ENCODE measurements at places on chromosomes 3 and 15.

- no peak for DNase-seq
Measured at GRCh38 chr3:151082880-151083838, 2.3 kb upstream of the MED12L start.

DNA sequence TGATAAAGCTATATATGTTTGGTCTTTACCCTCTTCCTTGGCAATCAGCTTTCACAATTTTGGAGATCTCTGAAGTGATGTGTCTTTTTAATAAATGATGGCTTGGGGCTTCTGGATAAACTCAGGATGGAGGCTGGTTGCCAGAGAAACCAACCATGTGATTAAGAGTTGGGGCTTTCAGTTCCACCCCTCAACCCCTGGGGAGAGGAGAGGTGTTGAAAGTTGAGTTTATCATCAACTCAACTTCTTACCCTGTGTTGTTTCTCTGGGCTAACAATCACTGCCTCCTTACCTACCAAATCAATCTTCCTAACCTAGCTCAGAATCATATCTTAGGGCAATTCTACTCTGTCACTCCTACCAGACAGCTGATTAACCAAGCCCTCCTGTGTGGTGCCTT lies 735.8 kb downstream of the ZPLD1 start:
- no peak for DNase-seq

GRCh38 chr15:62360332-62361097 lies 195.4 kb upstream of the C2CD4B start:
- no peak for DNase-seq

DNA sequence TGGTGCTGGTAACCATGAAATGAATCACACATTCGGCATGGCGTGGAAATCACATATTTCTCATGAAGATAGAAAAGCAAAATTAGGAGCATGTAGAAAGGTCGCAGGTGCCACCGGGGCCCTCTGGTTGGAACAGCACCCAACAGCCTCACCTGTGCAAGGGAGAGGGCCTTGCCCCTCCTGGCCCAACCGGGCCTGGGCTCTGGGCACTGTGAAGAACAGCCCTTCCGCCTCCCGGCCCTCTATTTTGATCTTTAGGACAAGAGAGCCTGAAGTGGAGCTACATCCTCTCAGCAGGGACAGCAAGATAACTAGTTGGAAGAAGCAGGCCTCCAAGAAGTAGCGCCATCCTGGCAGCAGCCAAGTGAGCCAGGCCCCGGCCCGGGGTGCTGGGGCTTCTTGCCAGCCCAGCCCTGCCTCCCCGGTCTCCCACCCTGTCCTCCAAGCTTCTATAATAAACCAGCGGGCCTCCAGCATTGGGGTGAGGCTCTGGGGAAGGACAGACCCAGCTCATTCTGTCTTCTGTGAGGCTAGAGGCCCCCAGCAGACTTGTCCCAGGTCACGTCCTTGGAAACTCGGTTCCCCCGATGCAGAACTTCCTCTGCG lies 46.1 kb upstream of the FGD5 start:
- DNase-seq: no peak

DNA sequence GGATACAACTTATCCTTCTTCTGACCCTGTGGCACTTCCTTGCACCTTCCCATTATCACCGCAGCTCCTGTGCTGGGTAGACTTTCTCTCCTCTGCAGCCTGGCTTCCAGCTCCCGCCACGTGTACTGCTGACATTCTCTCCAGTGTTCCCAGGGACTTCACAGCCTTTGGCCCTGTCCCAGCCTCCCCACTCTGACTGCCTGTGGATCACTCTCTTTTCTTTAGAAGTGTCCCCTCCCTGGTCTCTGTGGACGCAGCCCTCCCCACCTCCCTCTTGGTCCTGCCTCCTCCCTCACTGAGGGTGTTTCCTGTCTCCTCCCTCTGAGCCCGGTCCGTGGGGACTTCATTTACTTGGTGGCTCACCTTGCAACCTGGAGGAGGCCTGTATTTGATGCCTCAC lies 17.4 kb downstream of the PDIA5 start:
- no peak for DNase-seq

- DNase-seq: no peak
Measured at GRCh38 chr3:141915016-141915415, 38.6 kb downstream of the ATP1B3 start.

DNA sequence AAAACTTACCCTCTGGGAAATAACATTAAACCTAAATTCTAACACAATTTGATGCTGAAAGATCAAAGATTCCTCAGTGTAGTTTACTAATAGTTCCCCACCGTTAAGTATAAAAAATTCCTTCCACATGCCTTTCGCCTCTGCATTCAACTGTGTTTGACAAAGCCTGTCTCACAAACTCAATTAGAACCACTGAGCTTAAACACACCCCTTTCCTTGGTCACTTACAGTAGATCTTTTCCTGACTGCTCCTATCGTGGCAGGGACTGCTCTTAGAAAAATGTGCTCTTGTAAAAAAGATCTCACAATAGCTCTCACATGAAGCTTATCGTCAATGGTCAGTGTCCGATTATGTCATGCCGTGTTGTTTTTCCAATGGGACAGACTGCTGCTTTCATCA lies 8.9 kb upstream of the KBTBD8 start:
- DNase-seq: no peak

- DNase-seq: no peak
Measured at GRCh38 chr3:97960551-97960950, 11.7 kb downstream of the RIOX2 start.

DNA sequence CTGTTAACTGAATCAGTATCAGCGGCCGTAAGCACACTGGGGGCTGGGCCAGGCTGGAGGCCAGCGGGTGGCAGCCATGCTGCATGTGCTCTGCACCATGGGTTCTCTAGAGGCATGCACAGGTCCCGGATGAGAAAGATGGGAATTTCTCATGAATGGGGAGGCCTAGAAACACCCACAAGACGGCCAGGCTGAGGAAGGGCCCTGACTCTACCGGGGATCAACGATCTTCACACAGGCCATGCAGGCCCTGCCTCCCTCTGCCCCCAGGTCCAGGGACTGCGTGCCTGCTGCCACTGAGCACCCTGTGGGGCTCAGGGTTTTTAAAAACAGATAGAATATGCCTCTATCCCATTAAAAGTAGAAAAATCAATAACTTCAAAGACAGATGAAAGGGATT lies 32.7 kb downstream of the SLC41A3 start:
- DNase-seq: no peak

DNA sequence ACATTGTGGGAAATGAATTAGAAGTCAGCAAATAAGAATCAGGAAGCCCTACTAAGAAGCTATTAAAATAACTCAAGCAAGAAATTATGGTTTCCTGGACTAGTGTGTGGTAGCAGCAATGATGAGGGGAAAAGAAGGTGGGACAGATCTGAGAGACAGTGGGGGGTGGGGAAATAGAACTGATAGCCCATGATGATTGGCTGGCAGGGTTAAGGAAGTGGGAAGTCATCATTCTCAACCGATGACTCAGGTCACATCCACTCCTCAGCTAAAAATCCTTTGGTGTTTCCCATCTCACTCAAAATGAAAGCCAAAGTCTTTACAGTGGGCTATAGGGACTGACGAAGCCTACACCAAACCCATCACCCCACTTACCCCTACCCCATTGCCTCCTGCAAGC lies 153.9 kb upstream of the ARHGEF26 start:
- DNase-seq: no peak

DNA sequence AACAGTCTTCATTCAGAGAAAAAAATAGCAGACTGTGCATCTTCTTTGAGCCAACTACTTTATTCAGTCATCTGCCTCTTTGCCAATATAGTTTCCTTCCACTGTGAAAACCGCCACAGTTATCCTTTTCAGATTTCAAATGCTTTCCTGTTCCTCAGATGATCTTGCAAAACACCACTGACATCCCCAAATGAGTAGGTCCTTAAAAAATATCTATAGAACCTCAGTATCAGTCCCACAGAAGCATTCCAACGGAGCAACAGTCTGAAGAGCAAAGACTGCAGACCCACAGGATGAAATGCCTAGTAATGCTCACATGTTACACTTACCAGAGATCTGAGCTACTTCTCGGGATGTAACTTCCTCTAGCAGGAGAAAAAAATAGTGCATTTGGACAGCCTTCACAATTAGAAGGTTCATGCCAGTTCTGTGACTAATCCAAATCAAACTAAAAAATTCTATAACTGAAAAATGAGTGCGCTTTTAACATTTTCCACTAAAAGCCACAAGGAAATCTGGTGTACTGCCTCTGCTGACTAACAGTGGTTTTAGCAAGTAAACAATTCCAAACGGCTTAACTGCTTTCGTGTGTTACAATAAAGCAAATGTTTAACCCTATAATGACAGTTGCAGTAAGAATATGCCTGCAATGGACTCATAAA lies at the start of gene ANKRD28:
Gene ANKRD28, minus strand, starts transcription at position 338 of the 662 bp plus-strand sequence. CDS start 1,458 bp downstream, outside the sequence.
- peak; percentile 67 for DNase-seq

DNA sequence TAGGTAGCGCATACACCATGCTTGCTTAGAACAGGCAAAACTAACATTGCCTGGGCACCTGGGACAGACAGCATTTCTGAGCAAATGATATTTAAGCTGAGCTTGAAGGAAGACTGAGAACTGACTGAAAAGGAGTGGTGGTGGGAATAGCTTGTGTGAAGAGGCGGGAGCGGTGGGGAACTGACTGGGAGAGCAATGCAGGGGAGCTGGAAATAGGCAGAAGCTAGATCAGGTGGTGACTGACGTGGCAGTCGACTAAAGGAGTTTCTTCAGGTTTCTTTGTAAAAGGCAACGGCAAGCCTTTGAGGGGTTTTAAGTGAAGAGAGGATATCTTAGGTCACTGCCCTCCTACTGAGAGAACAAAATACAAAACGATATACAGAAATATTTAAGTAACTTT lies 61.8 kb downstream of the NEO1 start:
- DNase-seq: no peak

- no peak for DNase-seq
Measured at GRCh38 chr15:99486371-99487336, 79.1 kb upstream of the MEF2A start.

All from CD4-positive, alpha-beta T cell treated with Interleukin-21 for 1 hour (primary cell).